ENCODE measurements at places on chromosomes 3 and 15. TPM values are rescaled to one million over a fixed set of nuclear protein-coding genes. Genes with fewer than 3 reads are reported as not detected.

DNA sequence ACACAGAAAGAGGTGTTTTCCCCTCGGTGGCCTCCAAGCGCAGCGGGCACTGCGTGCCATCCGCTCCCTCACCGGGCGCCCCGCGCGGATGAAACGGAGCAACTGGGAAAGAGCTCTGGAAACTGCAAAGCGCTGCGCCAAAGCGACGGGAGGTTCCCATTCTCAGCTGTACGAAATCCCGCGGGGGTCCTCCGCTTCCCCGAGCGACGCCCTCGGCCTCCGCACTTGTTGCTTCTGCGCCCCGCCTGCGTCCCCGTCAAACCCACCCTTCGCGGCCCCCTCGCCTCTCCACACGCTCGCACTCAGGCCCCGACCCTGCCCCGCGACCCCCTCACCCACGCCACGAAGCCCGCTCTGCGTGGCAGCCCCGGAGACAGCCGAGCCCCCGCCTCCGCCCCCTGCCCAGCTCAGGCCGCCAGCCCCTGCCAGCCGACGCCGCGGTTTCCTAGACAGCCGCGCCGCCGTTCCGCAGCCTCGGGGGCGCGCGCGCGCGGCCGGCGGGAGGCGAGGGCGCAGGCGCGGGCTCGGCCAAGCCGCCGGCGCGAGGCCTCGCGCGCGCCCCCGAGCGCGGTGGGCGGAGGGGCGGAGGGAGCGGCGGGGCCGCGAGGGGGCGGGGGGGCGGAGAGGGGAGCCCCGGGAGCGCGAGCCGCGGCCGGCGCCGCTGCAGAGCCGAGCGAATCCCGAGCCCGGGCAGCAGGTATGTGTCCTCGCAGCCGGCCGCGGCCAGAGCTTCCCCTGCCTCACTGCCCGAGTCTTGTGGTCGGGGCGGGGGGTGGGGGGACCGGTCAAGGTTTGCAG, at the start of gene TMEM266:
Gene TMEM266 (plus strand): TSS at position 666 of the 798 bp plus-strand sequence. CDS start 74,279 bp downstream, outside the sequence.
- peaks cover 26% of the 10 kb centered on the region for H3K4me1 ChIP-seq
- no peak within 1 kb of the TSS for H3K27ac ChIP-seq
- H3K4me3 ChIP-seq: peak within 1 kb of the TSS; percentile 71
- H3K27me3 ChIP-seq: no peaks in the 10 kb centered on the region
- H3K36me3 ChIP-seq: no peaks in the 10 kb centered on the region
- no peak for DNase-seq

GRCh38 chr3:106206146-106206545, 337.3 kb upstream of the CBLB start:
- no peaks in the 10 kb centered on the region for H3K36me3 ChIP-seq
- DNase-seq: no peak
- H3K4me1 ChIP-seq: peaks cover 13% of the 10 kb centered on the region
- H3K27ac ChIP-seq: no peak overlapping the region
- H3K27me3 ChIP-seq: no peaks in the 10 kb centered on the region

DNA sequence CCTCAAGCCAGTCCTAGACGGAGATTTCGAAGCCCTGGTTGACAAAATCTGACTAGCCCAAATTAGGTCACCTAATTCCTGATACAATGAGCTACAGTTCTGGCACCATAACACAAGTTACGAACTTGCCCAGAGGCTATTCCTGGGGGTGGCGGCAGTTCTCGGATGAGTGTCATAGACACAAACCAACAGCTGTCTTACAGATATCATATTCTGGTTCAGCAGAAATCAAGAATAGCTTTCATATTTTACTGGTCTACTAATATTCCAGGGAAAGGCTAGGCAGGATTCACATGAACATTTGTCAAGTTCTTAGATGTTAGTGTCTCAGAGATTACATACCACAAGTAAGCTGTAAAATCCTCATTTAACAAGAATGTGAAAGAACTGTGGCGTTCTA, 8.8 kb downstream of the ANAPC13 start:
- H3K4me1 ChIP-seq: peaks cover 19% of the 10 kb centered on the region
- H3K4me3 ChIP-seq: no peak overlapping the region
- peak overlapping the region; percentile 50 for H3K27ac ChIP-seq
- no peak for DNase-seq

- H3K4me3 ChIP-seq: no peak overlapping the region
- no peak for DNase-seq
- no peaks in the 10 kb centered on the region for H3K36me3 ChIP-seq
- H3K27ac ChIP-seq: no peak overlapping the region
- H3K4me1 ChIP-seq: peaks cover 19% of the 10 kb centered on the region
Observed at GRCh38 chr15:77538027-77538451, 94.7 kb downstream of the LINGO1 start.

- no peaks in the 10 kb centered on the region for H3K27me3 ChIP-seq
- H3K36me3 ChIP-seq: peaks cover 15% of the 10 kb centered on the region
- no peak overlapping the region for H3K27ac ChIP-seq
- H3K4me3 ChIP-seq: no peak overlapping the region
- H3K4me1 ChIP-seq: no peaks in the 10 kb centered on the region
Observed at GRCh38 chr3:126731044-126731443, 27.0 kb downstream of the CHCHD6 start.

DNA sequence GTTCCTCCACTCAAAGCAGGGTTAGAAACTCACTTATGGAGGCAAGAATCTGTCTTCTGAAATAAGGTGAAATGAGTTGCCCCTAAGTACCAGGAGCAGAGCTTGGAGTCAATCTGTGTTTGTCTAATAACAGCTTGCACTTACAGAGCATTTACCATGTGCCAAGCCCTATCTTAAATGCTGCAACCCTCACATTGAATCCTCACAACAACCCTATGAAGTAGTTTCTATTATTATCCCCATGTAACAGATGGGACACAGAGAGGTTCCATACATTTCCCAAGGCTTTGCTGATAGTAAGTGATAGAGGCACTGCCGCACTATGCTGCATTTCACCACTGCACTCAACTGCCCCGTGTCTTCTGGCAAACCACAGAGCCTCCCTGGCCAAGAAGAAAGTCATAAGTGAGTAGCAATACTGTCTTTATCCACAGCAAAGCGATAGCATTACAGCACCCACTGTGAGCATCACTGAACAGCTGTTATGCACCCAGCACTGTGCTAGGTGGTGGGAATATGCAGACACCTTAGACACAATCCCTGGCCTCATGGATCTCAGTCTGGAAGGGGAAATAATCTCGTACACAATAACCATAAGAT, 141.5 kb downstream of the SSR3 start:
- H3K4me3 ChIP-seq: no peak overlapping the region
- no peak overlapping the region for H3K27ac ChIP-seq
- H3K27me3 ChIP-seq: no peaks in the 10 kb centered on the region
- H3K4me1 ChIP-seq: peaks cover 7% of the 10 kb centered on the region
- DNase-seq: no peak
- no peaks in the 10 kb centered on the region for H3K36me3 ChIP-seq

DNA sequence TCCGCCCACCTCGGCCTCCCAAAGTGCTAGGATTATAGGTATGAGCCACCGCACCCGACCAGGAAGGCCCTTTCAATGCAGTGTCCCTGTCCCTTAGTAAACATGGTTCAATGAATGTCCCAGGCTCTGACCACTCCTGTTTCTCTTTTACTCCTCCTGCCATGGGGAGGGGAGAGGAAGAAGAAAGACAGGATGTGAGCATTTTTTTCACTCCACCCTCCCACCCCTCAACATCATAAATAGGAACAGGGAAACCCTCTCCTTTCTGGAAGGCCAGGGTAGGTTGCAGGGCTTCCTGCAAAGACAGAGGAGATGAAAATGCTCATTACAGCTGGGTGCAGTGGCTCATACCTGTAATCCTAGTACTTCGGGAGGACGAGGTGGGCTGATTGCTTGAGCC, 7.5 kb upstream of the TATDN2 start:
- no peak overlapping the region for H3K27ac ChIP-seq
- H3K4me1 ChIP-seq: no peaks in the 10 kb centered on the region
- no peaks in the 10 kb centered on the region for H3K27me3 ChIP-seq

GRCh38 chr3:127131424-127132170, 61.3 kb upstream of the PRR23E start:
- H3K27ac ChIP-seq: no peak overlapping the region
- H3K4me3 ChIP-seq: no peak overlapping the region
- peaks cover 22% of the 10 kb centered on the region for H3K4me1 ChIP-seq
- DNase-seq: no peak
- no peaks in the 10 kb centered on the region for H3K27me3 ChIP-seq
- H3K36me3 ChIP-seq: no peaks in the 10 kb centered on the region

DNA sequence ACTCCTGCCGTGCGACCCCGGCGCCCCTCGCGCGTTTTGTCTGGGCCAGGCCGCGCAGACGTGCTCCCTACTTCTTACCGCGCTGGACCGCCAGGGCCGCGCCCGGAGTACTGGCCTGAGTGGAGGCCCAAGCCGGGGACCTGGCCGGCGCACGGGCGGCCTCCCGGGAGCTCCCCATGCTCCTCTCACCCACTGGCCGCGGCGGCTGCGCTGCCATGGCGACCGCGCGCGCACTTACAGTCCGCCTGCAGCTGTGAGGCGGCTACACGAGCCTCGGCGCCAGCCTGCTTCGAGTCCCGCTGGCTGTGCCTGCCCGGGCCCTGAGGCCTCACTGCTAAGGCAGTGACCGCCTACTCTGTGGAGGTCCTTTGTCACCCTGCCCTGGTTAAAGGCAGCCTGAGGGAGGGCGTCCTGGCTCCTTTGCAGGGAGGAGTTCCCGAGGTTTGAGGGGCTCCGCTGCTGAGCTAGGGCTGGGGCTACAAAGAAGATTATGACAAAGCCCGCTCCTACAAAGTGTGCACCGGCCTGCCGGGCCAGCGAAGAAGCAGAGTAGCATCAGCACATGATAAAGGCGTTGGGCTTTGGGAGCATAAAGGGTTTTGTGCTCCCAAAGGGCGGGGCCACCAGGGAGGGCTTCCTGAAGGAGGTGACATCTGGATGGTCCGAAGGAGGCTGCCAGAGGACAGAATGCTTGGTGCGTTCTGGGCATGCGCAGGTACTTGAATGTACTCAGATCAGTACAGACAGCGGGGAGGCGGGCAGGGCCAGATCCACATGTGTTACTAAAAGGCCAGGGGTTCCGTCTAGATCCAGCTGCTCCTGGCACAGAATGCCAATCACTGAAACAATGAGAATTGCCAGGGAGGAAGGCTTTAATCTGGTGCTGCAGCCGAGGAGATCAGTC, at the start of the genes LRRC34 and LRRIQ4:
Gene LRRC34 (minus strand): TSS at position 573 of the 904 bp plus-strand sequence. CDS start 356 bp downstream, at position 217.
Gene LRRIQ4 (plus strand): TSS at position 539 of the 904 bp plus-strand sequence. CDS start 9,052 bp downstream, outside the sequence.
- H3K27ac ChIP-seq: peak within 1 kb of the TSS; percentile 84
- no peaks in the 10 kb centered on the region for H3K36me3 ChIP-seq
- no peaks in the 10 kb centered on the region for H3K27me3 ChIP-seq
- peaks cover 35% of the 10 kb centered on the region for H3K4me1 ChIP-seq

GRCh38 chr3:20458994-20459716, 273.1 kb upstream of the SGO1 start:
- DNase-seq: no peak
- no peaks in the 10 kb centered on the region for H3K4me1 ChIP-seq
- H3K36me3 ChIP-seq: no peaks in the 10 kb centered on the region
- H3K4me3 ChIP-seq: no peak overlapping the region

- H3K27ac ChIP-seq: no peak overlapping the region
- no peak overlapping the region for H3K4me3 ChIP-seq
- H3K4me1 ChIP-seq: no peaks in the 10 kb centered on the region
- no peaks in the 10 kb centered on the region for H3K27me3 ChIP-seq
- no peak for DNase-seq
Observed at GRCh38 chr3:116165135-116165534, 280.2 kb downstream of the LSAMP start.

DNA sequence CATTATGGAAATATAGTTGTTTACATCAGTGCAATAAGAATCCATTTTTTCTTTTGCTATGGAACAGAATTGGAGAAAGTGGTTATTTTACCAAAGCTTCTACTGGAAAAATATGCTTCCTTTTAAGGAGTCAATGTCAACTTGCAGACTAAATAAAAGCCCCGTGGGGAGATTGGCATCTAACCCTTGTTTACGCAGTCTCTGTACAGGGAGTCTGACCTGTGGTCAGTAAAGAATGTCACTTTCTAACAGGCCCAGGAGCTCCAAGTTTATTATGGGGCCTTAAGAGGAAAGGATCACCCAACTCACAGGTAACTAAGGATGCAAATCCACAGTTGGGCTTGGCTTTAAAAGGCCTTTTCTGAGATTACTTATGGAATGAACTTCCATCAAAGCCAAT, 1751.2 kb downstream of the SI start:
- no peaks in the 10 kb centered on the region for H3K4me1 ChIP-seq
- no peak overlapping the region for H3K27ac ChIP-seq
- no peaks in the 10 kb centered on the region for H3K36me3 ChIP-seq
- H3K27me3 ChIP-seq: no peaks in the 10 kb centered on the region
- DNase-seq: no peak

DNA sequence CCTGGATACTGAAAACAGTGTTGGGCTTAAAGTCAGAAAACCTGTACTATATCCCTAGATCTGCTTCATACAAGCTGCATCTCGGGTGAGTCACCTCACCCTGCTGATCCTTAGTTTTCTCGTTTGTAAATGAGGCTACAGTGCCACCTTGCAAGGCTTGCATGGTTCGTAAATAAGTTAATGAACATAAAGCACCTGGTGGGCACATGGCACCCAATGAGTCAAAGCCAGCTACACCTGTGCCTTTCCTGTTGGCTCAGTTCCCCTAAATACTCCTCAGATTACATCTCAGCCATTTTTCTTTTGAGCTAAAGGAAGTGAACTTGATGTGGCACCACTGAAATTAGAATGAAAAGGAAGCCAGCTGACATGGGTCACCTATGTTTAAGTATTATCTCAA, 26.5 kb downstream of the RTP1 start:
- no peaks in the 10 kb centered on the region for H3K36me3 ChIP-seq
- no peak overlapping the region for H3K27ac ChIP-seq
- DNase-seq: no peak
- H3K27me3 ChIP-seq: no peaks in the 10 kb centered on the region
- H3K4me1 ChIP-seq: peaks cover 9% of the 10 kb centered on the region

- H3K4me1 ChIP-seq: no peaks in the 10 kb centered on the region
- H3K27me3 ChIP-seq: no peaks in the 10 kb centered on the region
Observed at GRCh38 chr3:143081844-143082778, 37.5 kb upstream of the CHST2 start.

- no peaks in the 10 kb centered on the region for H3K27me3 ChIP-seq
- peaks cover 12% of the 10 kb centered on the region for H3K4me1 ChIP-seq
- H3K27ac ChIP-seq: no peak overlapping the region
- DNase-seq: no peak
- no peak overlapping the region for H3K4me3 ChIP-seq
- no peaks in the 10 kb centered on the region for H3K36me3 ChIP-seq
Observed at GRCh38 chr15:75864213-75865059, 21.2 kb downstream of the UBE2Q2 start.

- no peaks in the 10 kb centered on the region for H3K27me3 ChIP-seq
- H3K4me1 ChIP-seq: peaks cover 11% of the 10 kb centered on the region
- H3K27ac ChIP-seq: no peak overlapping the region
- H3K36me3 ChIP-seq: no peaks in the 10 kb centered on the region
Observed at GRCh38 chr3:21734746-21735145, 16.3 kb downstream of the ZNF385D start.

CLEC3B gene
- 71.4 TPM for total RNA-seq

GP9 gene
- not detected for total RNA-seq

CHRNA5 gene
- 0.80 TPM for total RNA-seq

GASK1A gene
- 10.2 TPM for total RNA-seq

SCN11A gene
- 0.42 TPM for total RNA-seq

TFG gene
- total RNA-seq: 63.2 TPM

GRIP2 gene
- 0.50 TPM for total RNA-seq

RTP1 gene
- not detected for total RNA-seq

TNFAIP8L3 gene
- 15.7 TPM for total RNA-seq

CSTA gene
- 1.4 TPM for total RNA-seq

XCR1 gene
- total RNA-seq: not detected

Data from esophagus muscularis mucosa (tissue), 4 donors.